ENCODE measurements at places on chromosomes 1 and 21. TPM values are rescaled to one million over a fixed set of nuclear protein-coding genes. Genes with fewer than 3 reads are reported as not detected.

DNA sequence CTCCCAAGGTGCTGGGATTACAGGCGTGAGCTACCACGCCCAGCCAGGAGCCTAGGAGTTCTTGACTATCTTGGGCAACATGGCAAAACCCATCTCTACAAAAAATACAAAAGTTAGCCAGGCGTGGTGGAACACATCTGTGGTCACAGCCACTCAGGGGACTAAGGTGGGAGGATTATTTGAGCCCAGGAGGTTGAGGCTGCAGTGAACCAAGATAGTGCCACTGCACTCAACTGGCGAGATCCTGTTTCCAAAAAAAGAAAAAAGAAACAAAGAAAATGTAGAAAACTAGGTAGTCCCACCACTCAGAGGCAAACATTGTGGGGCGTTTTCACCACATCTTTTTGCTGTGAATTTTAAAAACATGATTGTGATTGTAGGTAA, 141.3 kb downstream of the ZZZ3 start:
- no peak for DNase-seq

DNA sequence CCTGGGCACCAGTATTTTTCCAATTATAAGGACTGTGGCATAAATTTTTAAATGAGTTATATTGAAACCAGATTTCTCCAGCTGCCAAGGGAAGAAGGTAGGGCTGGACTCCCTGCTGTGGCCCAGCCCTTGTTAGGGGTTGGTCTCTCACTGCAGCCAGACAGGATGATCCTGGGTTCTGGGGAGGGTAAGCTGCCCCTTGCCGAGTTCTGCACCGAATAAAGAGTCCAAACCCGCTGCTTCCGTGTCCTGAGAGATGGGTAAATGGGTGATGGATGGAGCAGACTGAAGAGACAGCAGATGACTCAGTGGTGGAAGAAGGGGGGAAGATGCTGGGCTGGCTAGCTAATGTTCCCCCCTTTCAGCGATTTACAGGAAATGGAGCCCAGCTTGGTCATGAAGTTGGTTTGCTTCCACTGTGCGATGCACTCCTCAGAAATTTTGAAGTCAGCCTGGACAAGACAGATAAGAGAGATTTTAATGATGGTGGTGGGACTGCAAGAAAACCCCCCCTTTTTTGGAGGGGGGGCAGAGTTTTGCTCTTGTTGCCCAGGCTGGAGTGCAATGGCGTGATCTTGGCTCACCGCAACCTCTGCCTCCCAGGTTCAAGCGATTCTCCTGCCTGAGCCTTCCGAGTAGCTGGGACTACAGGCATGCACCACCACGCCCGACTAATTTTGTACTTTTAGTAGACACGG, 41.4 kb downstream of the YARS1 start:
- no peak for DNase-seq

DNA sequence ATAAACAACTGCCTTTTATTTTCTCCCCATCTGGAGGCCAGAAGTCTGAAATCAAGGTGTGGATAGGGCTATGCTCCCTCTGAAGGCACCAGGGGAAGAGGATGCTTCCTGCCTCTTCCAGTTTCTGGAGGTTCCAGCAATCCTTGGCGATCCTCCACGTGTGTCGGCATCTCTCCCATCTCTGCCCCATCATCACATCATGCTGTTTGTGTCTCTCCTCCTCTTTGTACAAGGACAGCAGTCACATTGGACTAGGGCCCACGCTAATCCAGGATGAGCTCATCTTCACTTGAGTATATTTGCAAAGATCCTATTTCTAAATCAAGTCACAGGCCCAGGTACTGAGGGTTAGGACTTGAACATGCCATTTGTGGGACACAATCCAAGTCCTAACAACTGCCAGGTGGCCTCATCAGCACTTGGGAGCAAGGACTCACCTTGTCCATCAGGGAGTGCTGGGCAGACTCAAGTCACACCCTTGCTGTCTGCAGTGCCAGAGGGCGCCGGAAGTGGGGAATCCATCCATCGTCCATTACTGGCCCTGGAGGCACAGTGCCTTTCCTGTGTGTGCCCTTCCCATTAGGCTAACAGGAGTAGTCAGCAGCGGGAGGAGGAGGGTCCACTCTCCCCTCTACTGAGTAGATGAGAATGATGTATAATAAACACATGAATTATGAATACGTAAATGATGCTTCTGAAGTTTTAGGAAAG, 185.4 kb upstream of the AJAP1 start:
- DNase-seq, result no peak

DNA sequence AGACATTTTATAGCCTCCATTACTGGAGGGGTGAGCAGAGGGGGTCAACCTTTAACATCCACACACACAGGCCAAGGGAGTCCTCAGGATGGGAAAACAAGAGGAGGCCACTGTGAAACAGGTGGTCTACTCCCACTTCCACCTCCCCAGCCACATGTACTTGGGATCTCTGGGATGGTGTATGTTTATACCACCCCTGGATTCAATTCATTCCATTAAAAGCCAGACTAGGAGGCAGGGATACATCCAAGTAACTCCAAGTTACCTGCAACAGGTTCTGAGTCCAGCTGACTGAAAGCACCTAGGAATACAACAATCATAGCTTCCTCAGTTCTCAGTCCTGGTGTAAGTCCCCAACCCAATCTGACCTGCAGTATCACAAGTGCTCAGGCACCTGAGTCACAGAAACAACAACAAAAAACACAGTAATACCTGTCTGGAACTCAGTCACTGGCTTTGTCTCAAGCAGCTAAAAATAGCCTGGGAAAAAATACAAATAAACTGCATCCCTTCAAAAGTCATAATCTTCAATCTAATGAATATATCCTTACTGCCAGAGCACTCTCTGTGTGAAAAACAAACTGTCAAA, 9.8 kb downstream of the ERI3 start:
- DNase-seq, result no peak

GRCh38 chr1:216643176-216643575, 80.1 kb downstream of the ESRRG start:
- no peak for DNase-seq

DNA sequence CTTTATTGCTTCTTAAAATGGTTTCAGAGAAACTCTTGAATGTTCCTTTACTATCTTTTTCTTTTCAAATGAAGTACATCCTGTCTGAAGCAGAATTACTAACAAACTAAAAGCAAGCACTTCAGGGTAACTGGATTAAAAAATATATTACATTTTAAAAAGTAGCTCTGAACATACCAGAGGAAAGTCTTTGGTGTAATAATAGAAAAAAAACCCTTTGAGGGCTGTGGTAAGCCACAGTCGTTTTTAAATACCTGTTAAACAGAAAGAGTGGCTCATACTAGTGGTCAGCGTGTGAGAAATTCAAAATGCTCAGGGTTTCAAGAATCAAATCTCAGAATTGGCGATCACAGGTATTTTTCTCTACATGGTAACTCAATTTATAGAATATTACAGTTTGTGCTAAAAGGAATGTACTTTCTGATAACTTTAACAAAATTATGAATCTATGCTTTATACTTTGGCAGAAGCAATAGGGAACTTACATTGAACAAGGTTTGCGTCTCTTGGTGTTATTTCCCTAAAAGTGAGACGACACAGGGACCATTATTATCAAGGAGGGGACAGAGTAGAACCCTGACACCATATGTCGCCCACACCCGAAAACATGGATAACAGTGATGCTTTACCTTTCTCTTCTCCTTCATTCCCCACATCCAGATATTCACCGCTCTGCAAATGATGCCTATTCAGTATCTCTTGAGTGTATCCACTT, 97.0 kb upstream of the DPH5 start:
- DNase-seq, result no peak

DNA sequence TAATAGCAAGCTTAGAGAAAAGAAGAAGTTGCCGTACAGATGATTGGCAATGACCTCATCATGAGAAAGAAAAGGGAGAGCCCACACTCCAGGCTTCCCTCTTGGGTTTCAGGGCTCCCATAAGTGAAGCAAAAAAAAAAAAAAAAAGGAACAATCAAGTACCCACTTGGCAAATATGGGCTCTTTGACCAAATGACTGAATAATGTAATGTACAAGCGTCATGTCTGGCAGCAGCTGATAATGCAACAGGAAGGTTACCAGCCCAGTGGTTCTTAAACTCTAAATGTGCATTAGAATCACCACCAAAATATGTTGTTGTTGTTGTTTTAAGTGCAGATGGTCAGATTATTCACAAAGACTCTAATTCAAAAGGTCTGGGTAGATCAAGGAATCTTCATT, 13.5 kb downstream of the TNFSF4 start:
- no peak for DNase-seq

GRCh38 chr1:82464362-82465001, 663.7 kb downstream of the ADGRL2 start:
- DNase-seq, result peak; percentile 55

DNA sequence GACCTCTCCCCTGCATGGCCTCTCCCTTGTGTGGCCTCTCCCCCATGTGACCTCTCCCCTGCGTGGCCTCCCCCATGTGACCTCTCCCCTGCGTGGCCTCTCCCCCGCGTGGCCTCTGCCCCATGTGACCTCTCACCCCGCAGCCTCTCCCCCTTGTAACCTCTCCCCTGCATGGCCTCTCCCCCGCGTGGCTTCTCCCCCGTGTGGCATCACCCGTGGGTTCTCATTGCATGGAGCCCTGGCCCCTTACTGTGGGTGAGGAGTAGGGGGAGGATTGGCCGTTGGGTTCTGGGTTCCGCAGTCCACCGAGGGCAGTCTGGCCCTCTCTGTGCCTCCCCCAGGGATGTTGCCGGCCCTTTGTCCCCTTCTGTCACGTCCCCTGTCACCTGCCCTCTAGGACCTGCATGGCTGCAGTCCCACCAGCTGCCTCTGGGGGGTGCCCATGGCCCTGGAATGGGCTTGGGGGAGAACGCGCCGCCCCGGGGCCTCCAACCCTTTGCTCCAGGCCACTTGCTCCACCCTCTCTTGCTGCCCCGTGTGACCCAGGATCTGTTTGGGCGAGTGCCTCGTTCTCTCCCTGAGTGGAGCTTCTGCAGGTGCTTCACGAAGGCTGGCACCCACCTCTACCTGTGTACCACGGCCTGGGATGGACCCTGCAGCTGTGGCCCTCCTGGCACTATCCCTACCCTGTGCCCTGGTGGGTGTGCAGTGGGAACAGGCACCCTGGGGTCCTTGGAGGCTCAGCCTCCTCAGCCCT, 21.3 kb downstream of the RRP1 start:
- DNase-seq, result peak; percentile 84

GRCh38 chr1:116154536-116154935, 43.3 kb downstream of the MAB21L3 start:
- DNase-seq, result no peak

GRCh38 chr1:54403405-54403804, 2.8 kb downstream of the SSBP3 start:
- DNase-seq, result no peak

GRCh38 chr1:35261412-35262120, 6.9 kb upstream of the ZMYM4 start:
- no peak for DNase-seq

- no peak for DNase-seq
Measured at GRCh38 chr1:51661081-51661518, 44.2 kb downstream of the OSBPL9 start.

DNA sequence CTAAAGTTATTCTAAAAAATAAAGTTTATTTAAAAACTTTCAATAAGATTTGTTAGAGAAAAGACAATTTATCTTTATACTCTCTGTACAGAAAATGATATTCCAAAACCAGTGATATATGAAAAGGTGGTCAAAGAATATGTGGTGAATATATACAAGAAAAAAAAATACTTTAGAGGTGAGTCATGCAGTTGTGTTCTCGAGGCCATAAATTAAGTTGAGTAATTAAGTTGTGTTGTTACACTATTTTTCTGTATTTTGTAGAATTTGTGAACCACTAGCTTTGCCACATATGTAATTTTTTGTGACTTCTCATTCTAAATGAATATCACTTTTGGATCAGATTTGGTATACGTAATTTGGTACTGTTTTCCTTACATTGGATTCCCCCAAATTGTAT, 23.6 kb upstream of the DUSP10 start:
- DNase-seq, result no peak

- no peak for DNase-seq
Measured at GRCh38 chr1:160271025-160271424, 8.7 kb upstream of the DCAF8 start.

- no peak for DNase-seq
Measured at GRCh38 chr1:230277201-230278025, 148.7 kb downstream of the PGBD5 start.

- DNase-seq, result no peak
Measured at GRCh38 chr21:18049461-18049860, 195.2 kb upstream of the CHODL start.

DNA sequence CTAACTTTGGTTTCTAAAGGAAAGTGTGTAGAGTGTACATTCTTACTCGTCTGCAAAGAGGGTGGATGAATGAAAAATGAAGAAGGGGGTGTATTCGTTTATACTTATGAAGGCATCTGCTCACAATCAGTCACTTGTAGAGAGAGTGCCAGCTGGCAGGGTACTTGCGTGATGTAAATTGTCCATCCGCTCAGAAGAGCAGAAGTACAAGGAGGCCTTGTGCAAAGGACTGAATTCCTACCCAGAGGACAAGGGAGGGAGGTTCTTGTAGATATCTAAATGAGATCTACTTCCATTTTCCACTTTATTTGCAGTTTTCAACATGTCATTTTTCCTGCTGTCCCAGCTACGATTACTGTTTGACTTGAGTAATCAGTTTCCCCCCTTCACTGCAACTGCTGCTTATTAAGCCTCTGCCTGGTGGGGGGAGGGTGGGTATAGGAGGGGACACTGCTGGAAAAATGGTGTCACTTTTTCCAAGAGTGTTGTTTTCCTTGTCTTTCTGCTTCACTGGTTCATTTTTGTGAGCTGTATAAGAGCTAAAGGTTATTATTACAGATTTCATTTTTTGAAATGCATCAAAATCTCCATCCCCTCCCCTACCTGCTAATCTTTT, 67.3 kb downstream of the LAMC1 start:
- DNase-seq, result peak; percentile 36

- DNase-seq, result no peak
Measured at GRCh38 chr1:168288311-168289052, 7.8 kb downstream of the TBX19 start.

- no peak for DNase-seq
Measured at GRCh38 chr1:26598890-26599289, 69.3 kb downstream of the RPS6KA1 start.

DNA sequence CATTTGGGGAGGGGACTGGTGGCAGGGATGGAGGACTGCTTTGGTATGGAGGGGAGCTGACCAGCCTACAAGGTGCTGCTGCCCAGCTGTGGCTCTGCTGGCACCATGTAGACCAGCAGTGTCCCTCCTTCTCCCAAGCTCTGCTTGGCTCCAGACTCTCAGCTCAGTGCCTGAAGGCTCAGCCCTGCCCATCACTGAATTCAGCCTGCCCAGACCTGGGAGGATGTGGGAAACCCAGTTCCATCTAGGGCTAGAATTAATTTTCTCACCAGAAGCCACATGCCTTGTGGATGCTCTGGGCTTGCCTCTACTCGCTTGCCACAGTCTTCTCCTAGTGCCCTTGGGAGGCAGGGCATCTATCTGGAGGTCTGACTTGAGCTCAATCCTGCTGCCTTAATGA, 195.0 kb upstream of the EDN2 start:
- no peak for DNase-seq

GRCh38 chr1:28064064-28064463, 24.3 kb downstream of the EYA3 start:
- no peak for DNase-seq

GRCh38 chr1:150976879-150977694, 2.5 kb upstream of the CERS2 start:
- DNase-seq, result peak; percentile 80

The CCDC27 gene
- not detected for total RNA-seq

The UBL4B gene
- total RNA-seq, result 0.42 TPM

The FCRL4 gene
- total RNA-seq, result not detected

The KRTAP10-12 gene
- total RNA-seq, result not detected

The RNPEP gene
- total RNA-seq, result 107 TPM

The TTLL7 gene
- total RNA-seq, result 21.6 TPM

The PRAMEF13 gene
- not detected for total RNA-seq

The OR2T33 gene
- not detected for total RNA-seq

The LYSMD1 gene
- 14.3 TPM for total RNA-seq

The URB1 gene
- total RNA-seq, result 25.3 TPM

The PGBD5 gene
- total RNA-seq, result 5.1 TPM

The BARHL2 gene
- total RNA-seq, result not detected

The ADAM30 gene
- not detected for total RNA-seq
